ENCODE measurements at places on chromosomes 4 and X. TPM values are rescaled to one million over a fixed set of nuclear protein-coding genes. Genes with fewer than 3 reads are reported as not detected.

GPAT3 gene
- 13.4 TPM for total RNA-seq

FGFBP2 gene
- total RNA-seq, result not detected

ZRSR2 gene
- total RNA-seq, result 0.72 TPM

GLUD2 gene
- total RNA-seq, result 1.8 TPM

TMPRSS11B gene
- not detected for total RNA-seq

CHIC2 gene
- 29.6 TPM for total RNA-seq

CHRNA9 gene
- total RNA-seq, result not detected

REELD1 gene
- total RNA-seq, result not detected

MAGT1 gene
- 84.0 TPM for total RNA-seq

TMEM165 gene
- total RNA-seq, result 169 TPM

ING2 gene
- 22.8 TPM for total RNA-seq

PNMA6E gene
- total RNA-seq, result 0.03 TPM

FANCB gene
- 4.3 TPM for total RNA-seq

ANOS1 gene
- total RNA-seq, result 7.2 TPM

POF1B gene
- total RNA-seq, result not detected

CHIC1 gene
- total RNA-seq, result 2.7 TPM

CPE gene
- total RNA-seq, result 4.7 TPM

PF4V1 gene
- not detected for total RNA-seq

IL2RG gene
- total RNA-seq, result not detected

VCX gene
- total RNA-seq, result not detected

MAGEB10 gene
- total RNA-seq, result not detected

ACE2 gene
- not detected for total RNA-seq

ATP1B4 gene
- total RNA-seq, result not detected

NBDY gene
- 17.7 TPM for total RNA-seq

NR3C2 gene
- total RNA-seq, result 1.1 TPM

TNMD gene
- not detected for total RNA-seq

VGLL1 gene
- not detected for total RNA-seq

SRD5A3 gene
- 14.8 TPM for total RNA-seq

LRAT gene
- 0.17 TPM for total RNA-seq

ALAS2 gene
- total RNA-seq, result not detected

Measured in Caki2 (cell line).